ENCODE measurements at places on chromosomes 12 and 14.

GRCh38 chr12:43428088-43428600, 123.9 kb downstream of the ADAMTS20 start:
- no peak for DNase-seq

GRCh38 chr14:55136241-55136640, 7.2 kb downstream of the LGALS3 start:
- DNase-seq = no peak

DNA sequence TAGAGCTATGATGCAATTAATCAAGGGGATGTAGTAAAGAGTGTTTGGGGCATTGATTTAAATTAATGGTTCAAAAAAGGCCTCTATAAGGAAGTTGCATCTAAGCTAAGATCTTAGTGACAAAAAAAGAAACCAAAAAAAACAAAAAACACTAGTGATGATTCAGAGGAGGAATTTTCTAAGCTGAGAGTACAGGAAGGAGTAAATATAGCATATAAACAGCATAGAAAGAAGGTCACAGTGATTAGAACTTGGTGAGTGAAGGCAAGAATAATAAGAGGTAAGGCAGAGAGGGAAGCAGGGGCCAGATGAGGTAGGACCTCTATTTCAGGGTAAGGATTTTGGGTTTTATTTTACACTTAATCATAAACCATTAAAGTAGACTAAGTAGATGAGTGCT, 48.0 kb upstream of the PDZRN4 start:
- no peak for DNase-seq

DNA sequence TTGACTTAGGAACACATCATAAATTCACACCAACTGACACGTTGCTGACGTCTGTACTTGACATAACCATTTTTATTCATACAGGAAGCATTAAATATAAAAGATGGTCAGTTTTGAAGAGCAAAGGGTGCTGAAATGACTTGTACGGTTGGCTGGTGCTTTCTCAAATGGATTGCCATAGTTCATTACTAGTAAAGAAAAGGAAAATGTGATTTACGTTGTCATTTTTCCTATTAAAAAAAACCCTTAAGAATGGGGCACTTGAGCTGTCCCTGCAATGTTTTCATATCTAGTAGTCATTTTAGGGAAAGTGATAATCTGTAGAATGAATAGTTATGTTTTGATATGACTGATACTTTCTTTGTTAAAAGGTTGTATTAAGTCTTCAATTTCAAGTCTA, 22.5 kb upstream of the MANSC4 start:
- DNase-seq = no peak

- no peak for DNase-seq
Observed at GRCh38 chr12:92065639-92066038, 80.0 kb downstream of the BTG1 start.

DNA sequence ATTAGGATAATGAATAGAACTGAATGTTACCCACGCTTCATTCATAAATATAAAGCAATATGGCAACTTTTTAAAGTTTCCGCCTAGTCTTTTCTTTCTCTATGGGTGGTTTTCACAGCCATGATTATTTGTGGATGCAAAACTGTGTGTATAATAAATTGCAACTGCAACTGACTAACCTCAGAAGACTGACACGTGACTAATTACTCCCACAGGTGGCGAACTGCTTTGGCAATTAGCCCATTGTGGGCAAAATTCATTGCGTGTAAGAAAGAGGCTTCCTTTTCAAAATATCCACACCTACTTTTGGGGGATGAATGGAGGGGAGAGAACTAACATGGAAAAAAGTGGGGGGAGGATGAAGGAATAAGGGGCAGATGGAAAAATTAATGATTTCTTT, 79.0 kb downstream of the SLC25A21 start:
- DNase-seq = no peak

DNA sequence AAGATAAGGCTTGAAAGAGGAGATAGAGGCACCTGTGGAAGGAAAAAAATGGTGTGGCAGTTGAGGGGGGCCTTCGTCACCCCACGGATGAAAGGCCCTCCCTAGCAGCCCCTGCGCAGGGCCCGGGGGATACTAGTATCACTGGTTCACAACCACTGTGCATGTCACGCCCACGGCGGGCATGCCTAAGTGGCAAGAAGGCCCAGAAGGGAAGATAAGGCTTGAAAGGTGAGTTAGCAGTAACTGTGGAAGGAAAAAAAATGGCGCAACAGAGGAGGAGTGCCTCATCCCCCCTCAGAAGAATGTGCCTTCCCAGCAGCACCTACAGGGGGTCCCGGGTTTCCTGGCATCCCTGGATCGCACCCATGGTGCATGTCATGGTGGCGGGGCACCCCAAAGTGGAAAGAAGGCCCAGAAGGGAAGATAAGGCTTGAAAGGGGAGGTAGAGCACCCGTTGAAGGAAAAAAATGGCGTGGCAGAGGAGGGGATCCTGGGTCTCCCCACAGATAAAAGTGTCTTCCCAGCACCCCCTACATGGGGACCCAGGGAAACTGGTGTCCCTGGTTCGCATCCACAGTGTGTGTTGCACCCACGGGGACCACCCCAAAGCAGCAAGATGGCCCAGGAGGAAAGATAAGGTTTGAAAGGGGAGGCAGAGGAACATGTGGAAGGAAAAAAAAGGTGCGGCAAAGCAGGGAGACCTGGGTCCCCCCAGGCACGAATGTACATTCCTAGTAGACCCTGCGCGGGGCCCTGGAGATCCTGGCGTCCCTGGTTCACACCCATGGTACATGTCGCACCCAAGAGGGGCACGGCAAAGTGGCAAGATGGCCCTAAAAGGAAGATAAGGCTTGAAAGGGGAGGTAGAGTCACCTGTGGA, 279.2 kb downstream of the ALG10 start:
- no peak for DNase-seq

DNA sequence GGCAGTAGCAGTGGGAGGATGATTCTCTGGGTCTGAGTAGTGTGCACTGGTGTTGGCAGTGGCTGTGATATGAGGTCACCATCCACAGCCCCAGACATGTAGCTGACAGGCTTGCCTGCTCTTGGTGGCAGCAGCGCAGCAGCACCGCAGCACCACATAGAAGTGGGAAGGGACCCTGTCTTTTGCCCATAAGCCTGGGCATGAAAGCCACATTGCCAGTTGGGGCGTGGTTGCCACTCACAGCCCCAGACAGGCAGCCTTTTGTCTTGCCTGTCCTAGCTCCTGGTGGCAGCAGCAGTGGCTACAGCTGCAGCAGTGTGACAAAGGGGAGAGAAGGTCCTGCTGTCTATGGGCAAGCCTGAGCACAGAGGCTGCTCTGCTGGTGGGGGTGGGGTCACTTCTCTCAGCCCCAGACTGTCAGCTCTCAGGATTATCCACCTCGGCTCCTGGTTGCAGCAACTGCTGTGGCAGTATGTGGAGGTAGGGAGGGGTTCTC, 71.5 kb downstream of the BRMS1L start:
- DNase-seq = no peak
